ENCODE measurements at places on chromosomes 4 and X.

DNA sequence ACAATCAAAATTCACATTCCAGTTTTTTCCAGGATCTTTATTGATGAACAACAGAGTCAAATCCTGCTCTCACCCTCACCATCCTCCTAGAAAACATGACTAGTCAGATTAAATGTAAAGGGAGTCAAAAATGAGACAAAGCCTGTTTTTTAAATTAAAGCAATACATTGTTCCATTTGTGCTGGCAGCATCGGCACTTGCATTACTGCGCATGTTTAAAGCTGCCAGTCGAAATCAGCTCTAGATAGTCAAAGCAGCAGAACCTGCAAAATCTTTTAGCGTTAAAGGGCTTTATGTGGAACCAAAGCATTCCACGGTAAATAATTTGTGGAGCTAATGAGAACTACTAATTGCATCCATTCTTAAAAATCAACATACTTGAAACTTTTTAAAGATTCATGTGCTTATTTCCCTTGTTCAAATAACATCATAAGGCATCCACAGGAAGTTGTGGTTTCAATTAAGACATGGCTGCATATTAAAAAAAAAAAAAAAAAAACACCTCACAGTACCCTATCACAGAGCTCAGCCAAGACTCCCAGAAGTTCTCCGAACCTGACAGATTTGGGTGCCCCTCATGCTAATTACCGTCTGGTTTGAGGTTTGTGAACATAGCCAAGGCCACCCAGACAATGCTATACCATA, 82.2 kb downstream of the SH3KBP1 start:
- no peak overlapping the region for H3K27ac ChIP-seq
- H3K4me3 ChIP-seq, result no peak overlapping the region

GRCh38 chr4:162497564-162498167, 333.9 kb upstream of the FSTL5 start:
- no peaks in the 10 kb centered on the region for H3K36me3 ChIP-seq
- no peaks in the 10 kb centered on the region for H3K27me3 ChIP-seq
- H3K4me3 ChIP-seq, result no peak overlapping the region
- no peak overlapping the region for H3K27ac ChIP-seq

- H3K27me3 ChIP-seq, result no peaks in the 10 kb centered on the region
- H3K36me3 ChIP-seq, result no peaks in the 10 kb centered on the region
- no peak overlapping the region for H3K27ac ChIP-seq
- no peak overlapping the region for H3K4me3 ChIP-seq
- no peaks in the 10 kb centered on the region for H3K4me1 ChIP-seq
- DNase-seq, result no peak
These were observed 74.5 kb downstream of the HHIP start for GRCh38 chr4:144720491-144720890.

DNA sequence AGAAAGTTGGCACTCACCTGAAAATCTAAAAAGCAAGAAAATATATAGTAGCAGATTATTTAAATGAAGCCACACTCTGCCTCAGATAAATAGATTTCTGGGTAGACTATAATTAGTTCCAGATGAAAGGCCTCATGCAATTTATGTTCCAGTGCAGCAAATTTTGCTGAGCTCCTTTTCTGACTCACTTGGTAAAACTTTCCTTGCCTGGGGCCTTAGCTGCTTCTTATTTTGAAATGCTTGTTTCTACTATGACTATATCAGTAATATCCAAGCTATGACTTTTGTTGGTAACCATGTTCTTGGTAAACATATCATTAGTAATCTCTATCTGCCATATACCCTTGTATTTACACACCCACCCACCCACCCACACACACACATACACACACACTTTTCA, 961.8 kb downstream of the SH3BGRL start:
- no peaks in the 10 kb centered on the region for H3K36me3 ChIP-seq
- no peak overlapping the region for H3K27ac ChIP-seq
- no peaks in the 10 kb centered on the region for H3K4me1 ChIP-seq
- no peak for DNase-seq
- no peaks in the 10 kb centered on the region for H3K27me3 ChIP-seq
- no peak overlapping the region for H3K4me3 ChIP-seq

Measured in common myeloid progenitor, CD34-positive (primary cell).